ENCODE measurements at places on chromosomes 3 and 15. TPM values are rescaled to one million over a fixed set of nuclear protein-coding genes. Genes with fewer than 3 reads are reported as not detected.

The C3orf49 gene
- not detected for total RNA-seq

The DVL3 gene
- total RNA-seq = 63.2 TPM

The ERICH6 gene
- not detected for total RNA-seq

The GOLGA6L10 gene
- 0.17 TPM for total RNA-seq

The GATM gene
- 3.5 TPM for total RNA-seq

The SLCO2A1 gene
- 50.6 TPM for total RNA-seq

The MEF2A gene
- 35.3 TPM for total RNA-seq

The PPP1R14D gene
- total RNA-seq = 153 TPM

The CMTM7 gene
- 5.8 TPM for total RNA-seq

The NANOGP8 gene
- total RNA-seq = 0.34 TPM

The MTHFS gene
- total RNA-seq = 22.0 TPM

The LARP6 gene
- 1.5 TPM for total RNA-seq

The CCR9 gene
- total RNA-seq = 0.12 TPM

The FBN1 gene
- 16.8 TPM for total RNA-seq

The CLDN1 gene
- total RNA-seq = 0.59 TPM

The CKMT1B gene
- total RNA-seq = 168 TPM

The CDHR4 gene
- 0.20 TPM for total RNA-seq

The ATP2B2 gene
- total RNA-seq = not detected

The EXD1 gene
- not detected for total RNA-seq

The PARP15 gene
- total RNA-seq = 1.4 TPM

The POMGNT2 gene
- 3.7 TPM for total RNA-seq

The HDC gene
- total RNA-seq = 0.40 TPM

The LZTFL1 gene
- 11.2 TPM for total RNA-seq

- no peak for DNase-seq
These were observed 206.9 kb downstream of the ZNF385D start for GRCh38 chr3:21544076-21544462.

- DNase-seq = no peak
These were observed 104.0 kb upstream of the MYRIP start for GRCh38 chr3:39705351-39705900.

DNA sequence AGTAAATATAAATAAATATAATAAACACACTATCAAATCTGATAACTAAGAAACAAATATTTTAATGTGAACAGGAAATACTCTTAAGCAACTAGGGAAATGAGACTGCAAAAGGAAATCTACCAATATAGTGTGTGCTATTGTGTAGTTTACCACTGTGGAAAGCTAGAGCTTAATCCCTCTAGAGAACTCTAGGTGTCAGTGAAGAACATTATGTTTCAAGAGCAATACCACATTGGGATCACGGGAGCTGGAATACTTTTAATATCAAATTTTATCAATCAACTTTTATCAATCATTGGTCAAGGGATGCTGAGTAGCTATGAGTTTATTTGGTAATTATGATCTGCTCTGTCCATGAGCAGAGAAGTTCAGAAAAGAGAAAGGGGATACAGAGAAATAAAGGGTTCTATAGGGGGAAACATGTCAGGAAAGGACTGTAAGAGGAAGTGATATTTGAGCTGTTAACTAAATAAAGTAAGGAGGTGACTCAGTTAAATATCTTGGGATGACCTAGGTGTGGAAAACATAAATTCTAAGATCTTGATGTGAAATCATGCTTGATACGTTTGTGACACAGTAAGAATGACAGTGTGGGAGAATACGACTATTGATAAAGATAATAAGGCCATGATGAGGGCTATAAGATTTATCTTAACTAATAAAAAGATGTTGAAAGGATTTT lies 762.2 kb upstream of the ALCAM start:
- no peak for DNase-seq

DNA sequence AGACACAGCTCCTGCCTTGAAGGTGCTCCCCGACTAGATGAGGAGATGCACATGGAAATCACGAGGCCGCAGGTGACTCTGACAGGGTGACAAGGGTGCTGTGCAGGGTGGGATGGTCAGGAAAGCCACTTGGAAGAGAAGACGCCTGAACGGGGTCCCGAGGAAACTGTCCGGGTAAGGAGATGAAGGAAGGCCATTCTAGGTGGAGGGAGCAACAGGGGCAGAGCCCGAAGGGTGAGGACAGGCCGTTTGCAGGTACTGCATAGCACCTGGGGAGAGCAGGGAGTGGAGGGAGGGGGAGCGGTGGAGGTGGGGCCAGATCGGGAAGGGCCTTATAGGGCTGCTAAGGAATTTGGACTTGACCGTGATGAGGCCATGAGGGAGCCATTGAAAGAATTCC lies 105.6 kb upstream of the DLG1 start:
- DNase-seq = no peak

- no peak for DNase-seq
These were observed 142.9 kb upstream of the NR2F2 start for GRCh38 chr15:96187341-96188305.

GRCh38 chr3:14539384-14539741 lies 779 bp downstream of the GRIP2 start:
- no peak for DNase-seq

GRCh38 chr3:171503817-171504216 lies 43.6 kb upstream of the TNIK start:
- DNase-seq = no peak

GRCh38 chr15:43511012-43511885 lies 6.2 kb upstream of the MAP1A start:
- peak; percentile 39 for DNase-seq

DNA sequence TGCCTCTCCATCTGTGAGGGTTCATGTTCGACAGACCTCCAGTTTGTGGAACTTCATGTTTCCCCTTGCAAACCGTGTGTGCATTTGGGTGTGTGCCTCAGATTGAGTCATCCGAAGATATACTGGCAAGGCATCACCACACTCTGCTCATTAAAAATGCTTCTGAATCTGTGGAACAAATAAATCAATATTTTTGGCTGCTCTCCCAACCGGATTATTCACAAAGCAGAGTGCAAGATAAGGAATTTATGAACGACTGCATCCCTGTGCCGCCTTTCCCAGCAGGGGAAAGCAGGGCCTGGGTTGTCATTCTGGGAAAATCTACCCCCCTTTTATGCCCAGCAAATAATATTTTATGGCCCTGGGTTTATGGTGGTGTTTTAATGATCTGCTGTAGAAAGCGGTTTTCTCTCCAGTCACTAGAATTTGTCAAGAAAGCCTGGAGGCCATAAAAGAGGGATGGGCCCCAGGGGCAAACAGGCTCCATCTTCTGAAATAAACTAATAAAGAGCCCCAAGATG lies 4.2 kb upstream of the WNT5A start:
- DNase-seq = peak; percentile 52

GRCh38 chr3:168495270-168495669 lies 399.5 kb upstream of the GOLIM4 start:
- no peak for DNase-seq

- DNase-seq = no peak
These were observed 9.5 kb upstream of the NR2F2 start for GRCh38 chr15:96320703-96321638.

GRCh38 chr3:100042166-100042981 lies 71.9 kb downstream of the FILIP1L start:
- no peak for DNase-seq

DNA sequence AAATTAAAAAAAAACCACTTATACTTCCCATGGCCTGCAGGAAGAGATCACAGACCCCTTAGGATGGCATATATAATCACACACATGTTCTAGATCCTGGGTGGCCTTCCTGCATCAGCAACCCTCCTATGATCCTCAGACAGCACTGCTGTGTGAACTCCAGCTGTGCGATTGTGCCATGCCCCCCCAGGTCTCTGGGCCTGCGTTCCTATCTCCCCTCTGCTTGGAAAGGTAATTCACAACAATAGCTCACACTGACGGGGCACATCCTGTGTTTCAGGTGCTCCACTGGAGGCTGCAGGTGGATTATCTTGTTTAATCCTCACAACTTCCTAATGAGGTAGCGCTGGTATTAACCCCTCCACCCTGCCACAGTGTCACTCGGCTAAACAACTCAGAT lies 71.2 kb upstream of the GLCE start:
- DNase-seq = no peak

DNA sequence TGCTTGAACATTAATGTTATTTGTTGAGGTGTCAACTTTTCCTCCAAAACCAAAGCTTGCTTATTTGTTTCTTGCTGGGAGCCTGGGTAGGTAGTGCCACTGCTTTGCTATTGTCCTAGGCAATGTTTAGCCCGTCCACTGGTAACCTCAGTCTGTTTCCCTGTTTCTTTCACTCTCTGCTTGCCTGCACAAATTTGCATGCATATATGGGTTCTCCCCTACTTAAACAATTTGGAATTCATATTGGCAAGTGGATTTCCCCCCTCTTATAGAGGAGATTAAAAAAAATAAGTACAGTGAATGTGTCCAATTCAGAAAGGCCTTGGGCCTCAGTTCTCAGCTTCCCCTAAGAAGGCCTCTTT lies 45.0 kb upstream of the BOC start:
- DNase-seq = no peak

DNA sequence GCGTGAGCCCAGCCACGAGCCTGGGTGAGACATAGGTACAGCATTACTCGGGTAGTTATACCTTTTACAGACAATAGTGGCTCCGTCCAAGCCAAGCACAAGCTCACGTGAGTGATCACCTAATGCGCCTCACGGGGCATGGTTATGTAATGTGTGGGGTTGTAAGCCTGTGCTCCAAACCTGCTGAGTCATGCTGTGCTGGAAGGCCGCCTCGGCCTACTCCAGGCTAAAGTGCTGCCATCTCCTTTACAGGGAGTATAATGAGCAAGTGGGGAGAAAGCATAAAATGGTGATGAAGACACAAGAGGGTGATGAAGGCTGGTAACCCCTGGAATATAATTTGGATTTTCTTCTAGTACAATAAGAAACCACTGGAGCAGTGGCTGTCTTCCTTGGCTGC lies 175.8 kb upstream of the STT3B start:
- no peak for DNase-seq

- peak; percentile 37 for DNase-seq
These were observed 830 bp downstream of the MAP2K5 start for GRCh38 chr15:67543348-67543718.

- no peak for DNase-seq
These were observed 22.4 kb upstream of the SMAD6 start for GRCh38 chr15:66679657-66680108.

- no peak for DNase-seq
These were observed 32.2 kb upstream of the FAM174B start for GRCh38 chr15:92687746-92688145.

DNA sequence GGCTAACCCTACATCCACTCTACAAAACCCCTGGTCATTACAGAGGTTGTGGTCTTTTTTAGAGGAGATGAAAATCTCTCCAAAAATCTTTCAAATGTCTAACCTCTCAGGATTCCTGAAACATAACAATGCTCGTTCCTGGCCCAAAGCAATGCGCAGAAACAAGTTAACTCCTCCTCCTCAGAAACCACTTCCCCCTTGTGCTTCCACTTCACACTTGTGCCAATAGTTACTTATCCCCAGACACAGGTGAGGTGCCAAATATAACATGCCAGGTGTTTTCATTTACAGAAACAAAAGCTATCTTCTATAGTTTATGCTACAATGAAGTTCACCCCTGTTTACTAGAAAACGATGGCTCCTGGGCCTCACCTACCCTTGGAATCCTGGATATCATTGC lies 6.2 kb downstream of the NDUFAF1 start:
- no peak for DNase-seq

GRCh38 chr15:100909989-100910955 lies 8.9 kb upstream of the LRRK1 start:
- DNase-seq = no peak

DNA sequence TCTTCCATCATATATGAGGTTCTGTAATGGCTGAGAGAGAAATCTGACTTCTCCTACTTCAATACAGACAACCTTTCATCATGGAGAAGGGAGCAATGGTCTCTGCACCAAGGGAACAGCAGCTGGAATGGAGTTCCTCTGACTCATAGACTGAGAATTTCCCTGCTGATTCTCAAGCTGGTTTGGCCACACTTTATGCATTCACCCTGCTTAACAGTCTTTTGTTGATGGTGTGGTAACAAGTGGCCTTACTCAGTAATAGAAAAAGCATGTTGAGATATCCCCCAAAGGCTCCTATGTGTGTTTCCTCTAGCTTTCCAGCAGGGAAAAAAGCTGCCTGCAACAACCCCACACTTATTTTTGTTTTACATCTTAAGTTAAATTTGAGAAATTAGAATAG lies 138.1 kb downstream of the GREM1 start:
- DNase-seq = no peak

- DNase-seq = no peak
These were observed 8.3 kb upstream of the UBE2E1 start for GRCh38 chr3:23797491-23797890.

DNA sequence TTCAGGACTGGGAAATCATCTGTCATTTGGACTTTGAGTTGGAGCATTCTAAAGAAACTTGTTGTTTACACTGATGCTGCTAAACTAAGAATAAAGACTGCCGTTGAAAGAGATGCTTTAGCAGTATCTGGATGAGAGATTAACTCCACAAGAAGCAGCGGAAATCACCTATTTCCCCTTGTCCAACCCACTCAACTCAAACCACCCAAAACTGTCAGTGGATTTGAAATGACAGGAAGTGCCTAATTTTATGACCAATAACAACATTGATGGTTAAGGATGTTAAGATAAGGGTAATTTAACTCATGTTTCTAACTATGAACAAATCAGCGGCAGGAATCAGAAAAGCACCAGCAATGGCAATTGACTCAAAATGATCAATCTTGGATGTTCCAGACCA lies 110.8 kb upstream of the NR2F2 start:
- no peak for DNase-seq

GRCh38 chr3:158522221-158523136 lies 48.5 kb upstream of the MLF1 start:
- no peak for DNase-seq

DNA sequence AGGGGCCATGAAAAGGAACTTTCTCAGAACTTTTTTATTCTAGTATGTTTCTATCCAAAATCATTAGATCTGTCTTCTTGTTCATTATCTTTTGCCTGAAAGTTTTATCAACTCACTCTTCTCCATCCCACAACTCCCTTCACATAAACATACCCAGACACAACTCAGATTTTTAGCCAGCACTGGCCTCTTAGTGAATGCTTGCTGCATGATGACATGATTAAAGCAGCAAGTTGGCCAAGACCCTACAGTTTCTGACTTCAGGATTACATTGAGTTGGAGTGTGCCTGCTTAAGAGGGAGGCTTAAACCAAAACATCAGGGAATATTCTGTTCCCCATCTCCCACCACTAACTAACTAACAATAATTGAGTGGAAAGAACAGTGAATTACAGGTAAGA lies 38.1 kb downstream of the PLSCR2 start:
- DNase-seq = no peak

DNA sequence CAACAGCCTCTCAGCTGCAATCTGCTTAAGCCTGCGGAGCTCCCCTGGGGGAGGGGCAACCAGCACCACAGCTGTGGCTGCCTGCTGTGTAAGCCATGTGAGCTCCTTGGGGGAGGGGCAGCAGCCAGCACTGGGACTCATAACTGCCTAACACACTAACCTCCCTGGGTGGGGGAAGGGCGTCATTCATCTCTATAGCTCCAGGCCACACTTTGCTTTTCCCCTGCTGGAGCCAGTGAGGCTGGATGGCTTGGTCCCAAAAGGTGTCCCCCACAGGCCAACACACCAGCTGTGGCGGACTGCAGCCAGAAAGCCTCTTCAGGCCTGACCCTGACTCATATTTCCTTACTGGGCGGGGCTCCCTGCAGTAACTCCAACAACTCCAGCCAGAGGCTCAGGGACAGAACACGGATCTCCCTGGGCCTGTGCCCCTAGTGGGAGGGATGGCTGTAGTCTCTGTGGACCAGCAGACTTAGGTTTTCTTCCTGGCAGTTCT lies 129.8 kb downstream of the PPM1L start:
- peak; percentile 65 for DNase-seq

- DNase-seq = no peak
These were observed 51.0 kb upstream of the IL12A start for GRCh38 chr3:159937561-159938166.
